ENCODE measurements at places on chromosomes 11 and 22.

DNA sequence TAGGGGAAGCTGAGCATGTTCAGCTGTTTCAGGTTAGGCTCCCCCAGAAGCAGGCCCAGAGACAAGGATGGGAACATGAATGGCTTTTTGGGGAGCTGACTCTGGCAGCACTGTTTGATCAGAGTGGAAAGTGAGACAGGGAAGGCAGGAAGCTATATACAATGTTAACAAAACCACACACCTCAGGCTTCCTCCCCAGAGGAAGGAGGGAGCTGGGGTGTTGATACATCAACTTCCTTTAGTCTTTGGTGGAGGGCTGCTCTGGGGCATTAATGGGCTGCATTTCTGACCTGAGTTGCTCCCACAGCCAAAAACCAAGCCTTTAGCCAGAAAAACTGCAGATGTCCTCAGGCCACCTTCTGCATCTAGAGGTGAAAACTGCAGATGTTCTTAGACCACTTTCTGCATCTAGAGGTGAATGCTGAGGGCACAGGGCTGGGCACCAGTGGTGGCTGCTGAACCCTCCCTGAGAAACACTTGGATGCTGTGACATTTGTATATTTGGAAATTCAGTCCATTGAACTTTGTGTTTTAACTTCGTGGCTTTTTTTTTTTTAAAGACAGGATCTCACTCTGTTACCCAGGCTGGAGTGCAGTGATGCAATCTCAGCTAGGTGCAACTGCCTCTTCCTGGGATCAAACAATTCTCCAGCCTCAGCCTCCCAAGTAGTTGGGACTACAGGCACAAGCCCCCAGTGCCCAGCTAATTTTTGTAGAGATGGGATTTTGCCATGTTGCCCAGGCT lies 49.9 kb downstream of the KIAA1671 start:
- no peak for DNase-seq

DNA sequence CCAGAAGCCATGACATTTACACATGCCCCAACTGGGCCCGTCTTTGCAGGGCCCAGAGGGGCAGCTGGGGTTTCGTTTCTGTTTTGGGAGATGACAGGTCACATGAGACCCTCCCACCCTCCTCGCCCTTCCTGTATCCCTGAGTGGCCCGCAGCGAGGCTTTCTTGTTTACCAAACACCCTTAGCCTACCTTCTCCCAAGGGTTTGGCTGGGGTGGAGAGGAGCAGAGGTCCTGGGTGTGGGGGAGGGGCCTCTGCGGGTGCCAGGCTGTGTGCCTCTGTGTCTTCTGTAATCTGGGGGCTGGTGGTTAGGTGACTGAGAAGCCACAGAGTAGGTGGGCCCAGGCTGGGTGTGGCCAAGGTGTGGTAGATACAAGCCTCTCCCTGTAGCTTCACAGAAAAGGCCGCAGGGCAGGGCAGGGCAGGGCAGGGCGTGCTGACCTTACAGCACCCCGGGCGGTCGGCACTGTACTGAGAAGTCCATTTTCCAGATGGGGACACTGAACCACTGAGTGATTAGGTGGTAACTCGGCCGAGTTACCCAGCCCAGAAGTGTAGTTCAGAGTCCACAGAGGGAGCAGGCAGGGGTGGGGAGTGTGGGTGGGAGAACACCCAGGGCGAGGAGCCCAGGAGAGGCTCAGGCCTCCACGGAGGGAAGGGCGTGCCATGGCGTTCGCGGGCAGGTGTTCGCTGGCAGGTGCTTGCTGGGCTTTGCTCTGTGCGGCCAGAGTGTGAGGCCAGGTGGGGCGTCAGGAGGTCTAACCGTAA lies 8.7 kb downstream of the PRR5 start:
- DNase-seq: no peak

- DNase-seq: no peak
Observed at GRCh38 chr11:9639985-9640384, 23.9 kb upstream of the SWAP70 start.

DNA sequence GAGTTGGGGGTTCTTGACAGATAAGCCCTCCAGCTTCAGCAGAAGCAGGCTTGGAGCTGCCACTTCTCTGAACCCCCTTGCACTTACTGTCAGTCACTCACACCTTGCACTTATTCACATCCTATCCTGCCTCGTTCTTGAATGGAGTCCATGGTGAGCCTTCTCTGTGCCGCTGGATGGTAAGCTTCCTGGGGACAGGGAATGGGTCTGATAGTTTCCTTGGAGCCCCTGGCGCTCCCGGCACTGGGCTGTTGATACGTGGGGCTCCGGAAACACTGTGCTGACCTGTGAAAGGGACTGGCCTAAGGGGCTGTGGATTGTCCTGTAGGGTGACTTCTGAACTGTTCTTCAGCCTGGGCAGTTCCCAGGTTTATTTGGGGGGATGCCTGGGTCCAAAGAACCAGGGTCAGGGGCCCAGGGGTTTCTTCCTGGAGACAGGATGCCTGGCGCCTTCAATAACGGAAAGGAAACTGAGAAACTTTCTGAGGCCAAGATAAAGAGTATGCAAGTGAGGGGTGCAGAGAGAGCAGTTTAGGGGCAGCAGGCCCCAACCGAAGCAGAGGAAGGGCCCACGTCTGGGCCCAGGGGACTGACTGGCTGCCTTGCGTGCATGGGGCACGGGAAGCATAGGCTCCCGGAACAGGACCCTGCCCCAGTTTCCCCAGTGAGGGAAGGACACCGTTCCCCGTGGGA lies 709 bp upstream of the ST3GAL4 start:
- DNase-seq: no peak

- DNase-seq: no peak
Observed at GRCh38 chr11:95074792-95075563, 8.3 kb downstream of the SRSF8 start.

DNA sequence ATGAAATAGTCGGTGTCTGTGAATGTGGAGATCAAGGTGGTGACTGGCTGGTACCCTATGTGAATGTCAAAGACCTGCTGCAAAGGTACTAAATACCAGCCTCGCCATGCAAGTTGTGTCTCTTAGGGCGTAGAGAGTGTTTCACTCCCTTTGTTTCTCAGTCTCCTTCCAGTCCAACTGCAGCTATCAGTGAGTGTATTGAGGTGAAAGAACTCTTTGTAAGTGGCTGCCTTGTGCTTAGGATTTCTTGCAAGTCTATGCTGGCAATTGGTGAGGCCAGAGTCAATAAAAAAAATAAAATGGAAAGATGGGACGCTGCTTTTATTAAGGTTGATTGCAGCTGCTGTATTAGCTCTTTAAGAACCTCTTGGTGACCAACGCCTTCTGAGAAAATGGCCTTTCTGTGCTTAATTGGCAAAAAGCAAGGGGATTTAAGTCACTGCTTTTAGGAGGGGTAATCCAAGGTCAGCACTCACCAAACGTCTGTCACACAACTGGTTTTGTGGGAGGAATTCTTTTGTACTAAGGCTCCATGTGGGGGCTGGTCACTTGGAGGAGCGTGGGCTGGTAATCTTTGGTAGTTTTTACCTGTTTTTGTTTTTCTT lies 95.1 kb downstream of the PARVA start:
- no peak for DNase-seq

DNA sequence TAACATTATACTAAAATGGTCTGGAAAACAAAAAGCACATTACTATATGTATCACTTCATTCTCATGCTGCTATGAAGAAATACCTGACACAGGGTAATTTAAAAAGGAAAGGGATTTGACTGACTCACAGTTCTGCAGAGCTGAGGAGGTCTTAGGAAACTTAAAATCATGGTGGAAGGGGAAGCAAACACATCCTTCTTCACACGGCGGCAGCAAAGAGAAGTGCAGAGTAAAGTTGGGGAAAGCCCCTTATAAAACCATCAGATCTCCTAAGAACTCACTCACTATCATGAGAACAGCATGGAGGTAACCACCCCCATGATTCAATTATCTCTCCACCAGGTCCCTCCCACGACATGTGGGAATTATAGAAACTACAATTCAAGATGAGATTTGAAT lies 60.0 kb downstream of the FAM181B start:
- DNase-seq: no peak

DNA sequence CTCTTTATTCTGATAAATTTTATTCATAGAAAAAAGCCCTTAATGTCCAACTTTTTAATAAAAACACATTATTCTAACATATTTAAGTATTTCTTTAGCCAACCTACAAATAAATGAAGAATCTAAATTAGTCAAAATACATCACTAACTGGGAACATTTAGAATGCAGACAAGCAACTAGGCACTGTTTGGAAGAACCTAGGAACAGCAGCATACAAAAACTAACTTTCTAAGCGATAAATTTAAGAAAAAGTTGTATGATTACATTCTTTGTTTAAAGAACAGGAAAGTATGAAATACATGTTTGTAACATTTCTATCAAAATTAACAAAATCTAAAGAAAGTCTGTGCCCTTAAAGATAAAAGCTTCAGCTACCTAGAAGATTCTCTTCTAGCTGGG lies 35.3 kb downstream of the PI4KA start:
- DNase-seq: no peak

DNA sequence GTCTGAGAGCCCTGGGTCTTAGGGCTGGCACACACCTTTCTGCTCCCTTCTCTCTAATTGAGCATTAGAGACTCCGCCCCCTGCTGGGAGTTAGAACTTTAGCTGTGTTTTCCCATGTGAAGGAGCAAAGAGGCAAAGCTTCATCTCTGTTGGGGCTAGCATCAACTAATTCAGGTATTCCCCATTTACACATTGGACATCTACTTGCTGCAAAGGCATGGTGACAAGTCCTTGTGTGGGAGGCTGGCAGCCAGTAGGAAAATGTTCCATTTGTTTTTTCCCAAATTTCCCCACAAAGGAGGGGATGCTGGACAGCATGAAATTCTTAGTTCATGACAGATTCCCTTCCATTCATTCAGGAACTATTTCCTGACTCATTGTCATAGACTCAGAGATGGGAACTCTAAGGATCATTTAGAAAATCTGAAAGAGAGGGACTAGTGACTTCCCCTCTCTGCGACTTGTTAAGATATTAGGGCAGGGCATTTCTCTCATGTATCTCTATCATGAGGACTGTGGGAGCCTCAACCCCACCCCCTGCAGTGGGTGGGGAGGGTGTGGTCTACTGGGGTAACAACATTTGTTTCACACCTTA lies 3.6 kb downstream of the CD44 start:
- no peak for DNase-seq

DNA sequence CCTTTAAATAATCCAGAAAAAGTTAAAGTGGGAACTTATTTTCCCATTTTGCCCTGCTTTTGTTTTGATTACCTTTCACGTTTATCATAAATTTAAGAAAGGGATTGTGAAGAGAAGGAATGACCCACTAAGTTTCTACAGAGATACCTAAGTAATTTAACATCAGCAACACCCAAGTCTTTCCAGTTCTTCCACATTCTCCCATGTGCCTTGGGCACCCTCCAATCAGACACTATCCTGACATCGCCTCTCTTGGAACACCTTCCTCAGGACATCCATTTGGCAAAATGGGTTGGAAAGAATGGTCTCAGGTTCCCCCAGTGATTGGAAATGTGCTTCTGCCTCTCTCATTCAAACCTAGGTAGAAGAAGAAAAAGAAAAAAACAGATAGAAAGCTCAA lies 6.3 kb downstream of the BBOX1 start:
- no peak for DNase-seq
